ENCODE measurements at places on chromosomes 12 and 14.

GRCh38 chr14:76826122-76826521 is at the start of gene LRRC74A:
TSS of gene LRRC74A (plus strand) at chr14:76826408. CDS start at chr14:76826698, 290 bp downstream.
- DNase-seq: no peak

- no peak for DNase-seq
These were observed 38.2 kb downstream of the FZD10 start for GRCh38 chr12:130200445-130200844.

DNA sequence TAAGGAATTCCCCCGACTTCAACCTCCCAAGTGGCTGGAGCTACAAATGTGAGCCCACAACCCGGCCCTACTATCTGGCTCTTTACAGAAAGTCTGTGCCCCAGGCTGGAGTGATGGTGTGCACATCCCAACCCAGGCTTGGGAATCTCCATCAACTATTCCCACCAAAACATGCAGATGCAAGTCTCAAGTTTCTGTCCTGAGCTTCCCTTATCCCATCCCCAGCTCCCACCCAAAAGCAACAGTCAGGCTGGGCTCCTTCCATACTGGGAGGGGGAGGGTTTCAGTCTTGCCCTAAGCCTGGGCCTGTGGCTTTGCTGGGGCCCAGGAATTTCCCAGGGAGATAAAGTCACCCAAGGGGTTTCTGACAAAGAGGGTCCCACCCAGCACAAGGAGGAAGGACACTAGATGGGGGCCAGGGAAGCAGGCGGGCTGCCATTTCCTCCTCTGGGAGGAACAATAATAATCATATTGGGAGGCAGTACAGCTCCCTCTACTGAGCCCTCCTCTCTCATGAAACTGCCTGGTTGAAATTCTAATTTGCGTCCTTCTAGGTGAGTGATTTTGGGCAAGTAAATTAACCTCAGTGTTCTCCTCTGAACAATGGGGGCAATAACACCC is 8.0 kb downstream of the SLC8B1 start:
- no peak for DNase-seq

GRCh38 chr12:124920353-124920935 is 6.0 kb upstream of the UBC start:
- no peak for DNase-seq

DNA sequence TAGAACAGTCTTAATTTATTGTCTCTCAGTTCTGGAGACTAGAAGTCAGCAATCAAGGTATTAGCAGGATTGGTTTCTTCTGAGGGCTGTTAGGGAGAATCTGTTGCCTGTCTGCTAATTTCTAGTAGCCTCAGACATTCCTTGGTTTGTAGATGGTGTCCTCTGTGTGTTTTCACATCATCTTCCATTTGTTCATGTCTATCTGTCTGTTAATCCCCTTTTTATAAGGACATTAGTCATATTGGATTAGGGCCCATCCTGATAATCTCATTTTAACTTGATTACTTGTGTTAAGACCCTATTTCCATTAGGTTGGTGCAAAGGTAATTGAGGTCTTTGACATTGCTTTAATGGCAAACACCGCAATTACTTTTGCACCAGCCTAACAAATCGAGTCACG is 34.3 kb downstream of the TBC1D15 start:
- no peak for DNase-seq

DNA sequence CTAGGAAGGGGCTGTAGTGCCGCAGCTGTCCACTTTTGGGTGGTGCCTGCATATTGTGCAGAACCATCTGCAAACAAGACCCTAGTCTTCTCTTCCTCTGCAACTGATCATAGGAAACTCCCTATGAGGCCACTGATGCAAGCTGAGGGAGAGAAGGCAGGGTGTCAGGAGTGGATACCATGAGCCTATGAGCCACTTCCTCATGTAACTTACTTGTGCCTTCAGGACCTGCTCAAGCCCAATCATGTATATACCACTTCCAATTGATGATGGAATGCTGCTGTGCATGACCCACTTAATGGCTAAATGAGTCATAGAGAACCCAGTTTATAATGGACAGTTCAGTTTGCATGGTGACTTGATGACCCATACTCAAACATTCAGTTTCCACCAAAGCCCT is 107.9 kb downstream of the ALG10B start:
- DNase-seq: no peak

- DNase-seq: no peak
These were observed 84.0 kb upstream of the GPR68 start for GRCh38 chr14:91328313-91329050.

DNA sequence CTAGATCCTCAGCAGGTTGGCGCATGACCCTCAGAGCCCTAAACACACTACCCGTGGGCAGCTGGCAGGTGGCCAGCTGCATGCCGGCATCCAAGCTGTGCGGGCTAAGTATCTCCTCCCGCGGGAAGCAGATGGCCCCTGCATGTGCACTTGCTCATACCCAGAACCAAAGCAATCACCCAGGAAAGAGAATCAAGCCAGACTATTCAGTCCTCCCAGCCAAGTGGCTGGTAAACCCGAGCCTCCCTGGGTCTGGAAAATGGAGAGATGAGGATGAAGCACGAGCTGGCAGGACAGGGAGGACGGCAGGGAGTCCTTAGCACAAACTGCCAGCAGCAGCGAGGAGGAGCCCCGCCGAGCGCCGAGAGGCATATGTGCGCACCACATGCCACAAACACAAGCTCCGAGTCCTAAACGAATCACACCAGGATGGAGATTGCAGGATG is 139.7 kb downstream of the RIMBP2 start:
- DNase-seq: no peak

- no peak for DNase-seq
These were observed 105.5 kb upstream of the CCND2 start for GRCh38 chr12:4168036-4168435.

DNA sequence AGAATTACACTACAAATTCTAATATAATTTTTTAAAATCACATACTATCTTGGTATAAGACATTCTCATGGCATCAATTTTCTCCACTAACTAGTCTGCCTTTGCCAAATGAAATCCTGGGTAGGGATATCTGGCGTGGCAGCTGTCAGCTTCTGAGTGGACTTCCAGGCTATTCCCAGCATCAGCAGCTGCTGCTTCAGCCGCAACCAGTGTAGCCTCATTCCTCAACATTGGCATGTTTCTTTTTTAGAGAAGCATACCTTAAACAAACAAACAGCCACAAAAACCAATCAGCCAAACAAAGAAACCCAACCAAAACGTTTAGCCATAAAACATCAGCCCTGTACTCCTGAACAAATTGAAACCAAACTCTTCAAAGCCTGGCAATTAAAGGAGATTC is 235.8 kb downstream of the SSPN start:
- DNase-seq: no peak

DNA sequence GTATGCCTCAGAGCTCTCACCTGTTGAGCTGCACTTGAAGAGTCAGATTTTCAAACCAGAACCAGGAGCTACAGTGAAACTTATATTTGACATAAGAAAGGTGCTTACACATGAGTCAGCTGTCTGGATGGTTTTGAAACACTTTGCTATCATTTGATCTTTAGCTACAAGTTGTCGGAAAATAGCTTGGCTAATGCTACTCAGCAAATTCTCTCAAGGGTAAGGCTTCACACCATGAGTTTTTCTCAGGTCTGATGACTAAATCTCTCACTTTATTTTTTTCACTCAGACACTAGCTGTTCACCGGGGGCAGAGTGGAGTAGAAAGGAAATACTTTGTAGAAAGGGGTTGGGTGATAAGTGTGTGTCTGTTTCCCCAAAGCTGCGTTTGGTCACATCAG is 171.8 kb downstream of the FLRT2 start:
- no peak for DNase-seq

GRCh38 chr14:102565331-102565887 is 27.0 kb upstream of the RCOR1 start:
- no peak for DNase-seq

- no peak for DNase-seq
These were observed 212.5 kb downstream of the TBX5 start for GRCh38 chr12:114193474-114193873.

GRCh38 chr12:52355176-52355575 is 12.1 kb downstream of the KRT85 start:
- DNase-seq: no peak

DNA sequence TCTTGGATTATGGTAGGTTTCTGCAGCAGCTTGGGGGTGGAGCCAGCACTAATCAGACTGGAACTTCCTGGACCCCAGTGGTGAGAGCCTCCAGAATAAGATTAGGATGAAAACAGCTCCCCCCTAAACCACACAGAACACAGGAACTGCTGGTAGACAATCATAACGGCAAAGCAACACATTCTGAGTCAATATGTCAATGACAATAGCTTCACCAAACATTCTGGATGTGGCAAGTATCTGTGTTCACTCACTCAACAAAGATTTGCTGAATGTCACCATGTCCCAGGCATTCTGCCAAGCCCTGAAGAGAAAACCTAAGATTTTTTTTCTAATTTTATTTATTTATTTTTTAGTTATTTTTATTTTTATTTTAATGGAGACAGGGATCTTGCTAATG is 65.2 kb downstream of the LRRC74A start:
- no peak for DNase-seq

- no peak for DNase-seq
These were observed 15.8 kb downstream of the CYP46A1 start for GRCh38 chr14:99699861-99700260.

GRCh38 chr14:102318781-102319276 is 717 bp upstream of the ZNF839 start:
- no peak for DNase-seq

DNA sequence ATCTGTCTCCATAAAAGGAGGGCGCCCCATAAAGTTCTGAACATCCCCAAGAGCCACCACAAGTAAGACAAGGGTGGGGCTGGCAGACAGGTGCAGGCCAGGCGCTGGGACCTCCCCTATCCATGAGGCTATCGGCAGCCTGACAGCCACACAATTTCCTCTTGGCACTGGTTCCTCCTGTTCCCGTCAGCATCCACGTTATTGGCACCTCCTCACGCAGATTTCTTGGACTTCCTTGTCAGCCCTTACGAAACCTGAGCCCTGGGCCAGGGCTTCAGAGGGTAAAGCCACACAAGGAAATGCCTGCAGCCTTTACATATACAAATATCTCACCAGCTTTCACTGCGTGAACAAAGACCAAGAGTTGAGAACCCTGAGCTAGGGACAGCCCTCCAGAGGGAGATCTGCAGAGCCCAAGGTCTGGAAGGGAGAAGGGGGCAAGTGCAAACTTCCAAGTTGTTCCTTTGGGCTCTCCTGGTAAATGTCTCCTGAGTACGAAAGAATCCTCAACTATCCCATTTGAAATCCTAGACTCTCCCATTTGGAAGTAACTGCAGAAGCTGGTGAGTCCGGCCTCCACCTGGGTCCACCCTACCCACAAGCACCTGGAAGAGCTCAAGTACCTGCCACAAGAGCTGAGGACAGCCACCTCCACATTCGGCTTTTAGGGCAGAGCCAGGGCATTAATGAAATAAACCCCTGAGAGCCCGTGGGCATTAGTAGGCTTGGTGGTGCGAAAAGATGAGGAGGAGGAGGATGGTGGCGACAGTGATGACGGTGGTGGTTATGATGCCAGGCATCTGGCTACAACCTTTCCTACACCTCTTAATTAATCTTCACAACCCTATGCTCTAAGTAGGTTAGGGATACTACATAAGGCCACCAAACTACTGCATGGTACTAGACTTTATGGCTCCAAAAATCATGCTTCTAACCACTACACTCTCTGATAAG is 5.5 kb upstream of the TC2N start:
- no peak for DNase-seq

GRCh38 chr12:76069339-76069738 is 15.1 kb downstream of the NAP1L1 start:
- no peak for DNase-seq

DNA sequence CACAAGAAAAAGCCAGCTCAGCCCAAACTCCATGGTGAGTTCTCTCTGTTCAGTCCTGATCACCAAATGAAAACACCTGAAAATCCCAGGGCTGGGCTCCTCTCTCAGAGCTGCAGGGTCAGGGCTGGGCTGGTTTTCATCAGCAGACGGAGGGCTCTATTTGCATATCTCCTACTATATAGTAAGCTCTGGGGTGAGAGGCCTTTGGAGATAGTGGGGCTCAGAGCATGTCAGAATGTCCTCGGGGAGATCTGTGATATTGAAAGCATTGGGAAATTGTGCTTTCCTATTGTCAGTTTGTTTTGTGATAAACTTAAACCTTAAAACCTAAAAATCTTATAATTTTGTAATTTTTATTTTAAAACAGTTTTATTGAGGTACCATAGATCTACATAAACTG is 742.6 kb downstream of the TMEM121 start:
- no peak for DNase-seq

DNA sequence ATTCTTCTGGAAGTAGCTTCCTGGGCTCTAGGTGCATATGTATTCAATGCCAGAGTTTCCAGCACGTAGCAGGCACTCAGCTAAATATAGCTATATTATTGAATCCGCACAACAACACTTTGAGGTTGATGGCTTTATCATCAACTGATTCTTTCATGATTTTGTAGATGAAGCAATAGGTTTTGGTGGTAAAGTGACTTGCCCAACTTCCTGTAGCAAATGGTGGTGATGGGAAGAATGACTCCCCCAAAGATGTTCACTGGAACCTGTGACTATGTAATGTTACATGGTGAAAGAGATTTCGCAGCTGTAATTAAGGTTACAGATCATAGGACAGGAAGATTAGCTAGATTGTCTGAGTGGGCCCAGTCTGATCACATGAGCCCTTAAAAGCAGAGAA is 3.2 kb downstream of the TDRD9 start:
- DNase-seq: no peak

DNA sequence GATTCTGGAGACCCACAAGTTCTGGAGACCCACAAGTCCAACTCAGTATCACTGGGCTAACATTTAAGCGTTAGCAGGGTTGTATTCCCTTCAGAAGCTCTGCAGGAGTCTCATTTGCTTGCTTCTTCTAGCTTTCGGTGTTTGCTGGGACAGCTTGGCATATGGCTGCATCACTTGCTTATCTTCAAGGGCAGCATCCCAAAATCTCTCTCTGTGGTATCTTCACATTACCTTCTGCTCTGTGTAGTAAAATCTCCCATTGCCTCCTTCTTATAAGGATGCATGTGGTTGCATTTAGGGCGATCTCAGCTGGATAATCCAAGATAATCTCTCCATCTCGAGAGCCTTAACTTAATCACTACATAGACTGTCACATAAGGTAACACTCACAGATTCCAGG is 7.3 kb upstream of the CNTN1 start:
- DNase-seq: no peak

DNA sequence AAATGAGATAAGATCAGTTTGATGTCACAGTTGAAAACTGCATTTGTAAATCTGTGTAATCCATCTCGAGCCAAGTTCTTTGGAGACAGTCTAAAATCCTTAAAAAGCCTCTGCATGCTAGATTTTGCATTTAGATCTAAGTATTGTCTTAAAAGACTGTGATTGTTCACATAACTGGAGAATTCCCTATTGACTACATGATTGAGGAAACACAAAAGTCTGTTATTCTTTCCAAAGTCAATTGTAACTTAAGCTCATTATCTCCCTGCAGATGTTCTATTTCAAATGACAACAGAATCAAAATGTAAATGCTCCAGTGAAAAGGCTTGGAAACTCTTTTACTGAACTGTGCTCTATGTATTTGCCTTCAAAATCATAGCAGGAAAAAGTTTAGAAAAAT is 77.8 kb downstream of the MYF5 start:
- no peak for DNase-seq

- DNase-seq: no peak
These were observed 103.6 kb downstream of the ADGRD1 start for GRCh38 chr12:131057211-131057721.

All from NCI-H187 (cell line).